ENCODE measurements at places on chromosomes 12 and 14. TPM values are rescaled to one million over a fixed set of nuclear protein-coding genes. Genes with fewer than 3 reads are reported as not detected.

BCL2L14 gene
- not detected for total RNA-seq

SOS2 gene
- total RNA-seq = 11.6 TPM

PLCZ1 gene
- not detected for total RNA-seq

EXOC5 gene
- 28.9 TPM for total RNA-seq

RND1 gene
- total RNA-seq = 0.39 TPM

GIT2 gene
- total RNA-seq = 29.6 TPM

CFAP251 gene
- total RNA-seq = 3.4 TPM

SERPINA9 gene
- not detected for total RNA-seq

FBLN5 gene
- 124 TPM for total RNA-seq

CNOT2 gene
- total RNA-seq = 78.7 TPM

C12orf50 gene
- not detected for total RNA-seq

SLC38A1 gene
- total RNA-seq = 8.1 TPM

CLEC2D gene
- total RNA-seq = 1.1 TPM

KRT74 gene
- not detected for total RNA-seq

FITM1 gene
- 0.20 TPM for total RNA-seq

OAS1 gene
- total RNA-seq = 4.2 TPM

CLEC2A gene
- total RNA-seq = not detected

RNASE2 gene
- total RNA-seq = not detected
